ENCODE measurements at places on chromosomes 13 and 19. TPM values are rescaled to one million over a fixed set of nuclear protein-coding genes. Genes with fewer than 3 reads are reported as not detected.

Gene ATP4B
- not detected for total RNA-seq

Gene SHISA7
- total RNA-seq, result 2.6 TPM

Gene OLFM4
- 0.36 TPM for total RNA-seq

Gene KLK10
- 1.3 TPM for total RNA-seq

Gene KLF2
- 5.3 TPM for total RNA-seq

Gene SLITRK5
- 64.8 TPM for total RNA-seq

Gene RPS28
- 105 TPM for total RNA-seq

Gene FREM2
- total RNA-seq, result 30.4 TPM

Gene ZNF564
- 25.8 TPM for total RNA-seq

Gene IGFL3
- not detected for total RNA-seq

Gene PGLYRP2
- not detected for total RNA-seq

Gene ANGPTL8
- total RNA-seq, result not detected

Gene ZNF665
- 7.2 TPM for total RNA-seq

Gene ZNF256
- total RNA-seq, result 12.4 TPM

Gene AMER2
- 113 TPM for total RNA-seq

Gene MISP3
- total RNA-seq, result 1.5 TPM

Gene GTF2F1
- 25.3 TPM for total RNA-seq

Gene LGALS4
- total RNA-seq, result 3.2 TPM

Gene RASAL3
- total RNA-seq, result 0.64 TPM

Gene HS6ST3
- 35.0 TPM for total RNA-seq

Gene NLRP11
- 0.27 TPM for total RNA-seq

Gene MAP4K1
- total RNA-seq, result 0.27 TPM

Gene ZBTB45
- total RNA-seq, result 7.5 TPM

Gene GSX1
- 0.36 TPM for total RNA-seq

Gene FAAP24
- total RNA-seq, result 1.7 TPM

Gene C1QTNF9
- not detected for total RNA-seq

Gene FFAR1
- total RNA-seq, result not detected

Data from cerebellum (tissue), 4 donors.